ENCODE measurements at places on chromosomes 12 and 14. TPM values are rescaled to one million over a fixed set of nuclear protein-coding genes. Genes with fewer than 3 reads are reported as not detected.

MYH6 gene
- total RNA-seq = 13,240 TPM

- H3K27me3 ChIP-seq = no peaks in the 10 kb centered on the region
- H3K4me1 ChIP-seq = no peaks in the 10 kb centered on the region
- peak; percentile 87 for DNase-seq
- H3K4me3 ChIP-seq = no peak overlapping the region
- H3K36me3 ChIP-seq = no peaks in the 10 kb centered on the region
Measured at GRCh38 chr14:104970231-104971068, 7.7 kb downstream of the AHNAK2 start.

DNA sequence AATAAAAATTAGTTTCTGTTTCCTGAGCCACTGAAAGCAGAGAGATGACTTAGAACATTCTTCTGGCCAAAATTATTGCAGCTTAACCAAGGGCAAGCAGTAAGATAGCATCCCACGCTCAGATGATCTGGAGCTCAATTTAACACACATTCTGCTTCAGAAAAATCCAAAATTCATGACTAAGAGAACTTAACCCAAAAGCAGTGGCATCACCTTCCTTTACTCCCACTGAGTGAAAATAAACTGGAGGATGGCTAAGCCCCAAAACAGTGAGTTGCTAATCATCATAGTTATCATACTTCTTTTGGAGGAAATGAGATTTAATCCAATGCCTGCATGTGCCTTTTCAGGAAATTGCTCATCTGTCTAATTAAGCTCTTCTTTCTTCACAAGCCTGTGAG is 195.4 kb downstream of the DUSP6 start:
- no peak overlapping the region for H3K4me3 ChIP-seq
- no peak for DNase-seq
- no peak overlapping the region for H3K27ac ChIP-seq
- H3K36me3 ChIP-seq = no peaks in the 10 kb centered on the region
- peaks cover 28% of the 10 kb centered on the region for H3K4me1 ChIP-seq
- H3K27me3 ChIP-seq = no peaks in the 10 kb centered on the region

- no peak overlapping the region for H3K4me3 ChIP-seq
- H3K4me1 ChIP-seq = no peaks in the 10 kb centered on the region
- DNase-seq = no peak
- no peaks in the 10 kb centered on the region for H3K36me3 ChIP-seq
Measured at GRCh38 chr12:52720365-52720886, 17.1 kb upstream of the KRT77 start.

GRCh38 chr14:87063181-87063580 is 929.8 kb downstream of the GALC start:
- no peak overlapping the region for H3K4me3 ChIP-seq
- H3K36me3 ChIP-seq = no peaks in the 10 kb centered on the region
- no peak overlapping the region for H3K27ac ChIP-seq

CLEC4C gene
- not detected for total RNA-seq

ESPL1 gene
- 0.59 TPM for total RNA-seq

GRCh38 chr12:112564160-112564784 is 145.5 kb downstream of the PTPN11 start:
- H3K4me3 ChIP-seq = no peak overlapping the region
- no peaks in the 10 kb centered on the region for H3K27me3 ChIP-seq

DNA sequence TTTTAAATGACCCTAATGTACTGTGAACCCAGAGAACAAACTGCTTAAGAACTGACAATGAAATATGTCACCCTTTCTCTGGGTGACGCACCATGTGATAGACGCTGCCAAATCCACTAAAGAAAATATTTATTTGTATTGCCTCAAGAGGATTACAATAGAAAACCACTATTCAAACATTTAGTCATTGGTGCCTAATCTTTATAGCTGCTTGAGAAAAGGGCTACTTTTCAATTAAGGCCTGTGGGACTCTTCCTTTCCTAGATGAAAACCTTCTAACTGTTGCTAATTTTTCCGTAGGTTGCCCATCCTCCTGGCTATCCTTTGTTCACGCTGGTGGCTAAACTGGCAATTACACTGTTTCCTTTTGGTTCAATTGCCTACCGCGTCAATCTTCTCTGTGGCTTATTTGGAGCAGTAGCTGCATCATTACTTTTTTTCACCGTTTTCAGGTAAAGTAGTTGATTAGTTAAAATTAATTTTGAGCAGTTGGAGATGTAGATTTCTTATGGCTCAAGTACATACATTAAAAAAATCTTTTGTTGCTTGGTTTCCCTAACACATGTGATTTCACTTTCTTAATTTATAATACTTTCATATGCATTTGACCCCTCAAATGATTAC is 6.0 kb downstream of the TMEM260 start:
- H3K27me3 ChIP-seq = no peaks in the 10 kb centered on the region
- peaks cover 28% of the 10 kb centered on the region for H3K4me1 ChIP-seq
- DNase-seq = no peak
- no peak overlapping the region for H3K4me3 ChIP-seq
- peaks cover 12% of the 10 kb centered on the region for H3K36me3 ChIP-seq

- peaks cover 14% of the 10 kb centered on the region for H3K36me3 ChIP-seq
- peak within 1 kb of the TSS; percentile 79 for H3K4me3 ChIP-seq
- peak within 1 kb of the TSS; percentile 96 for H3K27ac ChIP-seq
- no peak for DNase-seq
Measured at GRCh38 chr14:104794993-104795780, at the start of gene AKT1. AKT1 (minus strand) TSS chr14:104795748; CDS start chr14:104792643, 3,105 bp downstream.

DNA sequence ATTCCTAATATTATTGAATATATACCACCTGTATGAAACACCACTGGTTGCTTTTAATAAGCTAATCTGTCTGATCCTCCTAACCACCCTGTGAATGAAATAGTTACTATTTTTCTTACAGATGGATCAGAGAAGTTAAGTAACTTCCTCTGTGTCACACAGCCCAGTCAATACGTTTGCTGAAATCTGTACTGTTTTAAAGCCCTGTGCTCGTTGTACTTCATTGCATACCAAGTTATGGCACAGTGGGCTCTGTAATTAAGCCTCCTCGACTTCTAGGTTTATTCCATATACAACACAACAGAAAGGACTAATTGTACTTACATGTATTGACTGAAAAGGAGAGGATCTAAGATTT is 137.9 kb downstream of the TPH2 start:
- no peaks in the 10 kb centered on the region for H3K27me3 ChIP-seq
- no peak overlapping the region for H3K4me3 ChIP-seq
- H3K36me3 ChIP-seq = no peaks in the 10 kb centered on the region
- H3K27ac ChIP-seq = no peak overlapping the region
- no peak for DNase-seq

GRCh38 chr14:39322807-39323206 is 89.1 kb downstream of the MIA2 start:
- H3K36me3 ChIP-seq = peaks cover 28% of the 10 kb centered on the region
- H3K27ac ChIP-seq = no peak overlapping the region
- H3K4me3 ChIP-seq = no peak overlapping the region
- DNase-seq = no peak
- H3K27me3 ChIP-seq = no peaks in the 10 kb centered on the region

DNA sequence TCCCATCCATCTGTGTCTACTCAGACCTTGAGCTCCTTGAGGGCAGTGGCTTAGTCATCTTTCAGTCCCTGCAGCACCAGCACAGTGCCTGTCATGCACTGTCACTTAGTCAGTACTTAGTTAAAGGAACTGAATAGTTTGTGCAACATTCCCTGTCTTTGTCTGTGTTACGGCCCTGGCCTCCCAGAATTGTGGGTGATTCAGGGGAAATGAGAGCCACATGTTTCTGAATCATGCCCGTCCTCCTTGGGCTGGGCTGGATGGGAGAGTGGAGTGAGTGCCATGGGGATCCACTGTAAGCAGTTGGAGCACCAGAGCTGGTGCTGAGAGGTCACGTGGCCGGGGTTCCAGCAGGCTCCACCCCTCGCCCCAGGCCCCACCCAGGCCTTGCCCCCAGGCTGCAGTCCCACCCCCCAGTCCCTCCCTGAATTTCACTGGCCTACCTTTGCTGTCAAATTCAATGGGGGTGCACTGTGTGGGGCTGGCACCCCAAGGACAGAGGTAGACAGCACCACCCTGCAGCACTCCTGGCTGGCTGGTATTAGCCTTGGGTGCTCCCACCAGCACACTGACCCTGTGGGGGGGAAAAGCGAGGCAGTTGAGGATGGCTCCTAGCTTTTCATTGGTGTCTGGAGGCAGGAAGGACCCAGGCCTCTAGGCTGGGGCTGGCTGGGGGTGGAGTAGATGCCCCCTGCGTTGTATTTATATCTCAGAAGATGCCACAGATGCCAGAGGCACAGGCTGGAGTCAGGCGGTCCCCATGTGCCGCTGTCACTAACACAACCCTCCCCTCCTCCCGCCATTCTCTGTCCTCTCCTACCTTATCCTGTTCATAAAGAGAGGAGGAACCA is 7.5 kb downstream of the ITGA5 start:
- no peaks in the 10 kb centered on the region for H3K27me3 ChIP-seq
- peaks cover 95% of the 10 kb centered on the region for H3K4me1 ChIP-seq
- H3K27ac ChIP-seq = peak overlapping the region; percentile 81
- DNase-seq = peak; percentile 90

DNA sequence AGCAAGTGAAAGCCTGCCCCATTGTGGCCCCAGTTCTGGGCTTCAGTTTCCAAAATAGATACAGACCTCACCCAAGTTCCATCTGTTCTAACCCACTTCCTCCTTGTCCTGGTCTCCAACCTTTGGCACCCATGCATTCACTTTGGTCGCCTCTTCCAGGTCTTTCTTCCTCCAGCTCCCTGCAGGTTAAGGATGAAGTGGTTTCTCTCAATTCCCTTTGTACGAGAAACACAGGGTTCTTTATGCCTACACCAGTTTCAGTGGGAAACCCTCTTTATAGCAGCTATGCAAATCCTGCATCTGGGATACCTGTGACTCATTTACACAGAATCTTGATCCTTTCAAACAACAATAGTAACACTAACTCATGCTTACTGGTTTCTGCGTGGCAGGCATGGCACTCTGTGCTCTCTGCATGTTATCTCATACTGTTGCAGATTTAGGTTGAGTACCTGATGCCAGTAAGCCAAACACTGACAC is 110.6 kb upstream of the AMIGO2 start:
- no peaks in the 10 kb centered on the region for H3K36me3 ChIP-seq
- H3K27me3 ChIP-seq = no peaks in the 10 kb centered on the region
- H3K4me3 ChIP-seq = no peak overlapping the region
- no peak overlapping the region for H3K27ac ChIP-seq

GRCh38 chr12:89874146-89874545 is 165.5 kb upstream of the ATP2B1 start:
- no peaks in the 10 kb centered on the region for H3K4me1 ChIP-seq

IL22 gene
- total RNA-seq = not detected

DNA sequence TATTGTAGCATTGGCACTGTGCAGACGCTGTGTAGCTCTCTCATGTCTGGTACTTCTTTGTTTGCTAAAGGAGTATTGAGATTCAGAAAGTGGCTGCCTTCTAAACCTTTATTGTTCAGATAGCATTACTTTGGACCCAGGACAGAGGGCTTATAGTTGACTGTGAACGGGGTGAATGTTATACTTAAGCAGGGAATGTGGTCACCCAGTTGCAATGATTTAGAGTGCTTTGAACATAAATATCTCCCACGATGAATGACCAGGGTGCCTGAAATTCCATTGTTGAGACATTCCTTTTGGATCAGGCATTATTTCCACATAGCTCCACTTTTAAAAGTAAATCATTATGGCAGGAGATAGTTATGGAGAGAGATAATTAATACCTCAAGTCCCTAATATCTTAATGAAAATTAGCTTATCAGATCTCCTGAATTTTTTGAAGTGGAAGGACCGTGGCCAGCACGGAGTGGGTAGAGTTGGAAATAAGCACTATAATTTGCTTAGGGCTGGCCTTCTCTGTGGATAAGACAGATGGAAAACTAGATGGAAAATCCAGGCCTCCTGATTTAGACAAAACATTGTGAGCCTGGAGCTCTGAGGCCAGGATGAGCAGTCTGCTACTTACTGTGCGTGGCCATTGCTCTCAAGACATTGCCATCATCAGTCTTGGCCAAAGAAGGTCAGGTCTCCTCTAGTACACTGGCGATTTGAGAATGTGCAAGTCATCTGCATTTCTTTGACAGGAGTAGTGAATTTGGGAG is 114.5 kb downstream of the ETV6 start:
- H3K27me3 ChIP-seq = no peaks in the 10 kb centered on the region
- DNase-seq = no peak
- no peaks in the 10 kb centered on the region for H3K4me1 ChIP-seq
- no peak overlapping the region for H3K27ac ChIP-seq
- H3K4me3 ChIP-seq = no peak overlapping the region
- H3K36me3 ChIP-seq = no peaks in the 10 kb centered on the region

GPR65 gene
- total RNA-seq = 1.3 TPM

E2F7 gene
- total RNA-seq = 0.75 TPM

- no peaks in the 10 kb centered on the region for H3K36me3 ChIP-seq
- H3K4me3 ChIP-seq = no peak overlapping the region
- no peaks in the 10 kb centered on the region for H3K4me1 ChIP-seq
Measured at GRCh38 chr12:117100251-117100650, 1.0 kb upstream of the TESC start.
